T-helper 1 cell (primary cell): ENCODE measurements at places on chromosomes 12 and 14.

- no peak for DNase-seq
Observed at GRCh38 chr12:114963846-114964245, 279.9 kb upstream of the TBX3 start.

GRCh38 chr12:47904713-47905709 is at the start of gene VDR:
VDR (minus strand) TSS chr12:47904994; CDS start chr12:47879113, 25,881 bp downstream.
- DNase-seq, result peak; percentile 64

DNA sequence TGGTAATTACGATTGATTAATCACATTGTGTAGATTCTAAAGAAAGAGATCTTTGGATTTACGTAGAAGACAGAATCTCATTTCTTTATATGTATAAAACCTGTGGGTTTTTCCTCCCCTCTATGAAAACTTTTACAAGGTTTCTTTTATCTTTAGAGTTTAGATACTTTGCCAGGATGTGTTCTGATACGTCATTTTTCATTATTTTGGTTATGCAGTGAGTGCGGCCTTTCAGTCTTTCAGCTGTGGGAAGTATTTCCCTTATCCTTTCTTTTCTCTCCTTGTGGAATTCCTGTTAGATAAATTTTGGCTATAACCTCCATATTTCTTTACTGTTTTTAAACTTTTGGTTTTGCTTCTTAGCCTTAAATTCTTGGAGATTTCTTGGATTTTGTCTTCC is 92.7 kb downstream of the TTLL5 start:
- no peak for DNase-seq

DNA sequence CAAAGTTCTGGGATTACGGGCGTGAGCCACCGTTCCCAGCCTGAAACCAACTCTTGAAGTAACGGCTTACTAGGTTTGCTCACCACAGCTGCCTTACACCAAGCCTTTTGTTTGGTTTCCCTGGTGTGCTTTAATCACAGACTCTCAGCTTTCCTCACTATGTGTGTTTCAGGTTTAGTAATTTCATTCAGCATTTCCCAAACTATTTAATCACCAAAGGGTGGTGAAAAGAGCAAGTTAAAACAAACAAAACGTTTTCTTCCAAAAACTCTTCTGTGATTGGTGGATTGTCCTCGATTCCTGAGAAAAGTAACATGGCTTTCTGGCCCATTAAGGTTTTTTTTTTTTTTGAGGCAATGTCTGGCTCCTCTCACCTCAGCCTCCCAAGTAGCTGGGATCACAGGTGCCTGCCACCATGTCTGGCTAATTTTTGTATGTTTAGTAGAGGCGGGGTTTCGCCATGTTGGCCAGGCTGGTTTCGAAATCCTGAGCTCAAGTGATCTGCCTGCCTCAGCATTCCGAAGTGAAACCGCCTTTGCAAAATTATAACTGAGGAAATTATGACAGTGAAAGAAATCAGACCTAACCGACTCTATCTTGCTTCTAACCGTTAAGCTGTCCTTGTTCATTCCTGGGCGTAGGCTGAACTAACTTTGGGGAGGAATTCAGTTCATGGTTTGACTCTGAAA is 1.5 kb upstream of the ZFYVE26 start:
- DNase-seq, result no peak

DNA sequence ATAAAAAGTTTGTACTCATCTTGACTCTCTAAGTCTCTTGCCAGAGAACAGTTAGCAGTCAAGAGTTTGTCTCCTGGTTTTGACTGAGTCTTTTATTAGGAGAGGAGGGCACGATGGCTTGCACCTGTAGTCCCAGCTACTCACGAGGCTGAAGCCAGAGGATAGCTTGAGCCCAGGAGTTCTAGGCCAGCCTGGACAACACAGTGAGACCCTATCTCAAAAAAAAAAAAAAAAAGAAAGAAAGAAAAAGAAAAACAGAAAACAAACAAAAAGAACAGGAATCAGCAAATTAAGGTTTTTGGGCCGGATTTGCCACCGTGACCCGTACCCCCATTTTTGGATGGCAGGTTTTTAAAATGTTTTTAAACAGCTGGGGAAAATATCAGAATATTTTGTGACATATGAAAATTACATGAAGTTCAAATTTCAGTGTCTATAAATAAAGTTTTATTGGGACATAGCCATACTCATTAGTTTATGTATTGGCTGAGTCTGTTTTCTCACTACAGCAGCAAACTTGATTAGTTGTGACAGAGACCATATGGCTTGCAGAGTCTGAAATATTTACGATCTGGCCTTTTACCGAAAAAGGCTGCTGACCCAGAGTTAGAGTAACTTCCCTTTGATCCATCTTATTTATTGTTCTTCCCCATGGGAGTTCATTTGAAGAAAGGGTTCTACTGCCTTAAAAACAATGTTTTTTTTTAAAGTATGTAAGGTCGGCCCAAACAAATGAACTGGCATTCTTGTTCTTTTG is 31.2 kb downstream of the VEZT start:
- no peak for DNase-seq

DNA sequence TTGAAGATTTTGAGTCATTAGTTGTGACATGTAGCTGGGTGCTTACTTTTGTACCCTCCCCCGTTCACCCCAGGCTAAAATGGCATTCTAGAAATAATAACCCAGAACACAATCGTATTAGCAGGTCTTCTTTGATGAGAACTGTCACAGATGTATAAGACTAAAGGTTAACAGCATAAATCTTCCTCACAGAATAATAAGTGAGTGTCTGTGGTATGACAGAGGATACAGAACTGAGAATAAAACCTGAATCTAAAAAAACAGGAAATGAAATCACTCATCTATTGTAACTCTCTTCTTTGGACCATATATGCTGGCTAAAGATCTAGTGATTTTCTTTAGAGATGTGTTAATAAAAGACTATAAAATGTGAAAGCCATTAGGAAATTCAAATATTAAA is 746.6 kb downstream of the LRFN5 start:
- no peak for DNase-seq

DNA sequence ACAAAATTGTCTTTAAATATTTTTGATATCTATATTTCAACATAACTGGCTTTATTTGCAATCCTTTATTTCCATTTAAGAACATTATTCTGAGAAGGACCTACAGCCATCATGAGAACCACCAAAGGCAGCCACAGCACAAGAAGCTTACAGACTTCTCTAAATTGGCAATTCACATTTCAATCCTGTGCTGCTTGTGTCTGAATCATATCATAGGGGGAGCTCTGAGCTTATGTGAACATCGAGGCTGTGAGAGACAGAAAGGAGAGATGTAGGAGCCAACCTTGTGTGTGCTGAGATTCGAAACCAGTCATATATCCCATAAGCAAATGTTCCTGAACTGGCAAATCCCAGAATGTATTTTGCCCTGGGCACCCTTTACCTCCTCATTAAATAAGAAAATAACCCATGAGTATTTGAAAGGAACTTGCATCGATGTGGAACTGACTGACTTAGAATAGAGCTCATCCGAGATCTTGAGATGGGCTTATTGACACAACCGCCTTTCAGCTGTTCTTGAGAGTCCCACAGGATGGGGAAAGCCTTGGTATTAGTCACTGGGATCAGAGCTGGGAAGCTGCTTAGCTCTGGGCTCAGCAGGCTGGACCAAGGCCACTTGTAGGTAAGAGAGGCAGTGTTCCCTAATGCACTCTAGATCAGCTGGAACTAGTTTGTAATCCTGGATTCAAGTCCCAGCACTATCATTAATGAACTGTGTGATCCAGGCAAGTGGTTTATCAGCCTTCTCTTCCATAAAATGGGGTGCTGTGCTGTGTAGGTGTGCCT is 329.8 kb downstream of the CACNA1C start:
- DNase-seq, result no peak

DNA sequence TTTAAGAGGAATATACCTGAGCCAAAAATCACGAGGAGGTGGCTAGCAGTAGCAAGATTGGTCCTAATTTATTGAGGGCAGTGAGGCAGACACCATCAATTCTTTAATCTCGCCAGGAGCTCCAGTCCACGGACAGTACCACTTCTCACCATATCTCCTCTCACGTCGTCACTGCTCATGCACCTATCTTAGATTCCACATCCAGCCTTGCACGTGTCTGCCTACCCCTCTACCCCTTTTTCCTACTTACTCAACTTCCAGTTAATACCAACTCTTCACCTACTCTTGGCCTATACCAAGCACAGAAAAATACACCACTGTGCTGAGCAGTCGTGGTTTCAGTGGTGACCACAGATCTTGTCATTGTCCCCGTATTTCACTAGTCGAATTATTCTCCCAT is 246.1 kb downstream of the DPF3 start:
- no peak for DNase-seq

- DNase-seq, result no peak
Observed at GRCh38 chr12:44519931-44520330, 356.2 kb downstream of the NELL2 start.

GRCh38 chr12:63041601-63042000 is 106.7 kb upstream of the PPM1H start:
- no peak for DNase-seq

DNA sequence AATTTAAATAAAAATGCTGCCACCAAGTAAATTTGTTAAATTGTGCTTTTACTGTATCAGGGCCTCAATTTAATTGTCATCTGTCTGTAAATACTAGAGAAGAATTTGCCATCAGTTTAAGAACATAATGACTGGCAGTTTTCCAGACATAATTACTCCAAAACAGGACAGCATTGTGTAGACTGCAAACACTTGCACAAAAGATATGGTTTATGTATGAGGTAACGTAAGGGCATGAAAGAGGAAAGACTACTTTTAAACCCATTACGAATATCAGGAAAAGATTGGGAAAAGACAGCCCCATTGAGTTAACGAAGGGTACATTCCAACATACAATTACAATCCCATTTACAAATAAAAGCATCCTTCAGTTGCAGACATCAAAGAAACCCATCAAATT is 59.8 kb upstream of the KRR1 start:
- DNase-seq, result no peak

DNA sequence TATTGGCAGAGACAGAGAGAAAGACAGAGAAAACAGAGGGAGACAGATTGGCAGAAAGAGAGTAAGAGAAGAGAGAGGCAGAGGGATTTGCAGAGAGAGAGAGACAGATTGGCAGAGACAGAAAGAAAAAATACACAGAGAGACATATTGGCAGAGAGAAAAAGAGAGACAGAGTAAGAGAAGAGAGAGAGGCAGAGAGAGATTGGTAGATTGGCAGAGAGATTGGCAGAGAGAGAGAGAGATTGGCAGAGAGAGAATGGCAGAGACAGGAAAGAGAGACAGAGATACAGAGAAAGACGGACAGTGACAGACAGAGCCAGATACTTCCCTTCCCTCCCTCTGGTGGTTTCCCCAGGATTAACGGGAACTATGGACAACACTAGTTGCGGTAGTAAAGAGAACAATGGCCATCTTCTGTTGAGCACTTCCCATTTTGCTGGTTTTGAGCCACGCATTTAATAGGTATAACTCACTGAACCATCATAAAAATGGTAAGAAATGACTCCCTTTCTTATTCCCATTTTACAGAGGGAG is 2.6 kb upstream of the NOS1 start:
- DNase-seq, result no peak

GRCh38 chr14:30243805-30244204 is 315.2 kb upstream of the G2E3 start:
- no peak for DNase-seq

DNA sequence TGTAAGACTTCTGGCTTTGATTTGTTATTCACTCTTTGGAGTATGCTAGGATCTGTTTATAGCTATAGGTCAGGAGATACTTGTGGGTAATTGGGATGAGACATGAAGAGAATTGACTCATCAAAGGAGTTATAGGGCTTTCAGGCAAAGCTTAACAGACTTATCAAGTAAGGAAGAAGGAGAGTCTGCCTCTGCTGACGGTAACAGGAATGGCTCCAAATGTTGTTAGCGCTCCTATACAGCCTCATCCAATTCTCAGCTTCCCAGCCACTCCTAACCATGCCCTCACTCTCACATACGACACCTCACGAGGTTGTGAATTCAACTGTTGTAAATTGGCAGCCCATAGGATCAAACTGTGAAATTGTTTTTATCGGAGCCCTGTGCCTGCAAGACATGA is 140.5 kb downstream of the KCNA5 start:
- DNase-seq, result no peak

DNA sequence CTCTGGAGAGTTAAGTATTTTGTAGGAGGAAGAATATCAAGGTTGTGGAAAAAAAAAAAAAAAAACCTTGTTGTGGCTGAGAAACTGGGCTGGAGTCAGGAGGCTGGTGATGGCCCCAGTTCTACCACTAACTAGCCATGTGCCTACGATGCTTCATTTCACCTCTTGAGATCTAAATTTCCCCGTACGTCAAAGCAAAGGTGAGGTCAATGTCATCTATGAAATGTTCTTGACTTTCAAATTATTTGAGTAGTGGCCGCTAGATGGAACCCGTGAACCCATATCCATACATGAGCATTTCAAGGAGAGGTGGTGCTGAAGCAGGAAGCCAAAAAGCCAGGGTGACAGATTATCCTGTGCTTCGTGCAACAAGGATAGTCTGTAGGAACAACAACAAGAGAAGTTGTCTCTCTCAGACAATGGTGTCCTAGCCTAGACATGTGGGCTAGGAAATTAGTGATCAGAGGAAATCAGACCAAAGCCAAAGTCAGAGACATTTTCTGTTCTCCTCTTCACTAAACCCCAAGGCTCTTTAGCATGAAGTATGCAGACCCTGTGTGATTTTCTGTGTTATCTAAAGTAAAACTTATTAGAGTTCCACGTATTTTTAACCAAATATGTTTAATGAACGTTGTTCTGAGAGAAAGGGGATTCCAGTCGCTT is 95.5 kb upstream of the ETV6 start:
- peak; percentile 15 for DNase-seq

- DNase-seq, result peak; percentile 82
Observed at GRCh38 chr12:121296618-121297434, at the start of gene CAMKK2. CAMKK2 (minus strand) TSS chr12:121296709; CDS start chr12:121274526, 22,183 bp downstream.

- no peak for DNase-seq
Observed at GRCh38 chr14:86722612-86723253, 1192.8 kb downstream of the FLRT2 start.

DNA sequence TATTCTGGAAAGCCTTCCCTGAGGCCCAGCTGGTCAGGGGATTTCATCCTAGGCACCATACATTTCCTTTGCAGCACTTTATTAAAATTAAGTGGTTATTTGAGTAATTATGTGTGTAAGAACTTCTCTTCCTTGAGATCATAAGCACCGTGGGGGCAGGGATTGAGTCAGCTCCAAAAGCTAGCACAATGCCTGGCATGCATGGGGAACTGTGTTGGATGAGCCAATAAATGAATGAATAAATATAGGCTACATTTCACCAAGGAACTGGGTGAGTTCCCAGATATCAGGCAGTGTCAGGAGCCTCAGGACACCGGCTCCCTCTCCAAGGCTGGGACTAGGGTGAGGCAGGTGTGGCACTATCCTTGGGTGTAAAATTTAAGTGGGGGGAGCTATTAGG is 82.8 kb upstream of the FBXO21 start:
- no peak for DNase-seq
